ENCODE measurements at places on chromosomes 12 and 14.

DNA sequence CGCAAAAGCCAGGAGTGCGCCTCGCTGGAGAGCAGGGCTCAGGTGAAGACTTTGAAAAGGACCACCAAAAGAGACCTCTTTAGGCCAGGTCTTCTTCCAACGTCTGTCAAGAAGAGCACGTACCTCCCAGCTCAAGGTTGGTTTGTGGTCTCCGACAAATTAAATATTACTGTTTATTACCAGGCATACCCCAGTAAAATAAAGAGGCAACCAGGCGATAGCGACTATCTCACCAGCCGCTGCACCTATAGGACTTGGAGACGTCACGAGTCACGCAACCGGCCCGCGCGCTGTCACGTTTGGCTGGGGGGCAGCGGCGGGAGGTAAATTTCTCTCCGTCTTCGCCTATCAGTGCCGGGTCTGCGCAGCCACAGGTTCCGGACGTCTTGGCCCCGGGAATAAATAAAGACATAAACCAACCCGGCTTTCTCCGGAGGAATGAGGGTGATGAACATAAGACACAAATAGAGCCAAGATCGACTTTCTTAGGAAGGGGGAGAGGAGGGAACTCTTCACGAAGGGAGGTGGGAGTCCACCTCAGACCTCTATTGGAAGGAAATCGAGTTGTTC, 2.0 kb upstream of the TBX5 start:
- peak; percentile 94 for DNase-seq

GRCh38 chr14:98069712-98070171, 1202.3 kb downstream of the BCL11B start:
- no peak for DNase-seq

DNA sequence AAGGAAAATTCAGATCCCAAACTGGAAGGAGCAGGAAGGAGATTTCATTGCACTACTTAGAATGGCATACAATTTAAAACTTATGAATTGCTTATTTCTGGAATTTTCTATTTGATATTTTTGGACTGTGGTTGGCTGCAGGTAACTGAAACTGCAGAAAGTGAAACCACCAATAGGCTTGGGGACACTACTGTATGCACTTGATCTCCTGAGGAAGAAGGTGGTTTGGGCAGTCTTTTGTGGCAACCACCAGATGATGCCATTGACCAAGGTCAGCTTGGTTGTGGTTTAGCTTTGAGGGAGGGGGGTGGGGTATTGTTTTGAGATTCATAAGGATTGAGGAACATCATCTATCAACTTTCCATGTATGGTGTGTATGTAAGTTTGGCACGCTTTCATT, 209.5 kb upstream of the STXBP6 start:
- no peak for DNase-seq

GRCh38 chr12:105409279-105409678, 78.8 kb downstream of the C12orf75 start:
- no peak for DNase-seq

DNA sequence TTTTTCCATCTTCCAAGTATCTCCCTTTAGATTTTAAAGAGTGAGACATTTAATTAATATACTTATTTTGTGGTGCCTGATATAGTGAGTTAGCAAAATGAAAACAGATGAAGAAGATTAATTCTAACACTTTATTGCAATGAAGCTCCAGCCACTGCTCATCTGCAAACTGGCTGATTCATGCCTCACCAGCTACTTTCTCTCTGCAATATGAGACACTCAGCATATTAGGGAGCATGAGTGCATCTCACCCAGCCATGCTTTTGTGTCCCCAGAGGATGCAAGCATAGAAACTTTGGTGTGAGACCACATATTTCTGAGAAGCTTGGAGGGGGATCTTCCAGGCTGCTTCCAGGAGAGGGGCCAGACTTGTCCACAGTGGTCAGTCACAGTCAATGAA, 148.6 kb downstream of the BMP4 start:
- DNase-seq: peak; percentile 38

DNA sequence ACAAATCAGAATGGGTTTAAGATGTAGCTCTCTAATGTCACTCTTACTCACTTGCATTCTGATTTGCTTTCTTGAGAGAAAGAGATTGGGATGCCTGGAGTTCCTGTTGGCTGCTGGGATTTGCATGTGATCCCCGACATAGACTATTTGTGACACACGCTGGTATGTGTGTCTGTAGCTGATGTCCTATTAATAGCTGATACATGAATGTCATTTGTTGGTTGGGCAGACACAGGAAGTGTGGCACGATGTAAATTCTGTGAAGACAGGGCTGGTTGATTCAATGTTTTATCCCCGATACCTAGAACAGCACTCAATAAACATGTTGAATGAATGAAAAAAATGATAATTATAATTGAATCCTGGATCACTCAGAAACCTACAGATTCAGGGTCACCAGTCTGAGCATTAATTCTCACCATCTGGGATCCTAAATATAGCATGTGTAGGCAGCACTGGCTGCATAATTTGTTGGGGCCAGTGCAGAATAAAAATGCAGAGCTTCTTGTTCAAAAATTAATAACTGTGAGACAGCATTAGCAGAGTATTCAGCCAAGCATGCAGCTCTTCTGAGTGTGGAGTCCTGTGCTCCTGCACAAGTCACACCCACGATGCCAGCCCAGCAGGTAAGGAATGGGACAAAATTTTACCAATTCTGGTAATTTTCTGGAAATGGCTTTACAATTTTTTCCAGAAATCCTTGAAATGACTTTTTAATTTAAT, 35.5 kb upstream of the SOCS2 start:
- peak; percentile 45 for DNase-seq

DNA sequence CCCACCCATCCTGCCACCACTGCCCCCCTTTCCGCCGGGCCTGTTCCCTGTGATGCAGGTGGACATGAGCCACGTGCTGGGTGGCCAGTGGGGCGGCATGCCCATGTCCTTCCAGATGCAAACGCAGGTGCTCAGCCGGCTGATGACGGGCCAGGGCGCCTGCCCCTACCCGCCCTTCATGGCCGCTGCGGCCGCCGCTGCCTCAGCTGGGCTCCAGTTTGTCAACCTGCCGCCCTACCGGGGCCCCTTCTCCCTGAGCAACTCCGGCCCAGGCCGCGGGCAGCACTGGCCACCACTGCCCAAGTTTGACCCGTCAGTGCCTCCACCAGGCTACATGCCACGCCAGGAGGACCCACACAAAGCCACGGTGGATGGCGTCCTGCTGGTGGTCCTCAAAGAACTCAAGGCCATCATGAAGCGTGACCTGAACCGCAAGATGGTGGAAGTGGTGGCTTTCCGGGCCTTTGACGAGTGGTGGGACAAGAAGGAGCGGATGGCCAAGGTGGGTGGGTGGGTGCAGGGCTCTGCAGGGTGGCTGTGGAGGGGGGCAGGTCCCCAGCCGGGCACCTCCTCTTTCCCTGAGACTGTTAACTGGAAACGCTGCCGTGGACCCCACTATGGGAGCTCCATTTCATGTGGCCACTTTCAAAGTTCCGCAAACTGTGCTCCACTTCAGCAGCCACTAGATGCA, 10.8 kb downstream of the SETD1B start:
- DNase-seq: no peak

DNA sequence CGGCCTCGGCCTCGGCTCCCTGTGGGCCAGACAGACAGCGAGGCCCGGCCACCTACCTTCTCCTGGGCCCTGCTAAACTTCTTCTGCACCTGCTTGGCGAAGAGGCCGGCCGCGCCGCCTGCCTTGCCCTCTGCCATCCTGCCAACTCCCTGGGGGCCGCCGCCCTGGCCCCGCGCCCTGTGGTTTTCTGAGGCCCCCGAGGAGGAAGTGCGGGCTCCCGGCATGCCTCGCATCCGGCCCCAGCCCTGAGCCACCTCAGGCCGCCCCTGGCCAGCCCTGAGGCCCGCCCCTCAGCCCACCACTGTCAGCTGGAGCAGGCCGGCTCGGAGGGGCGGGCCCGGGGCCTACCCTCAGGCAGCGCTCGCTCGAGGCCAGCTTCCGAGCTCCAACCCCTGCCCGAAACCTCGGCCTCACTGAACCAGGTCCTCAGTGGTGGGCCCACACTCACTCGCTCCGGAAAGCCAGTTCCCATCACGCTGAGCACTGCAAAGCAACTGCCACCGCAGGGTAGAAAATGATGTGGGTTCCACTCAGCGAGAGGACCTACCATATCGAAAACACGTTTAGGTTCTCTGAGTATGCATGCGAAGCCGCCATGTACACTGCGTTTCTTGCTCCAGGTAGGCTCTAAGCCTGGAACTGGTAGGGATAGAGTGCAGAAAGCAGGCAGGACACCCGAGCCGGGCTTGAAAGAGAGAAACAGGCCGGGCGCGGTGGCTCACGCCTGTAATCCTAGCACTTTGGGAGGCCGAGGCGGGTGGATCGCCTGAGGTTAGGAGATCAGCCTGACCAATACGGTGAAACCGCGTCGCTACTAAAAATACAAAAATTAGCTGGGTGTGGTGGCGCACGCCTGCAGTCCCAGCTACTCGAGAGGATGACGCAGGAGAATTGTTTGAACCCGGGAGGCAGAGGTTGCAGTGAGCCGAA, at the start of gene BIN2:
Gene BIN2, minus strand, starts transcription at position 209 of the 930 bp plus-strand sequence. Its CDS starts 72 bp downstream, at position 137.
- no peak for DNase-seq

GRCh38 chr14:37588956-37589714, 5.9 kb downstream of the FOXA1 start:
- DNase-seq: no peak

GRCh38 chr14:89308232-89308959, 108.6 kb downstream of the FOXN3 start:
- DNase-seq: no peak

DNA sequence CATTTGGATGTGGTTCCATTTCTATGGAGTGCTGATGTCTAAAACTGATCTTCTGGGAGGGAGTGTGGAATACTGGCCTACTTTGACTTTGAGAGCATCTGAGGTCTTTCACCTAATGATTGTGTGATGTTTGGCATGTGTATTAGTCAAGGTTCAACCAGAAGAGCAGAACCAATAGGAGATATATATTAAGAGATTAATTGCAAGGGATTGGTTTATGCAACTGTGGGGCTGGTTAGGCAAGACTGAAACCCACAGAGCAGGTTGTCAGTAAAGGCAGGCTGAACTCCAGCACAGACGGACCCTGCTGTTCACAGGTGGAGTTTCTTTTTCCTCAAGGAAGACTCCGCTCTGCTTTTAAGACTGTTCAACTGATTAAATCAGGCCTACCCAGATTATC, 11.6 kb downstream of the BMAL2 start:
- no peak for DNase-seq

DNA sequence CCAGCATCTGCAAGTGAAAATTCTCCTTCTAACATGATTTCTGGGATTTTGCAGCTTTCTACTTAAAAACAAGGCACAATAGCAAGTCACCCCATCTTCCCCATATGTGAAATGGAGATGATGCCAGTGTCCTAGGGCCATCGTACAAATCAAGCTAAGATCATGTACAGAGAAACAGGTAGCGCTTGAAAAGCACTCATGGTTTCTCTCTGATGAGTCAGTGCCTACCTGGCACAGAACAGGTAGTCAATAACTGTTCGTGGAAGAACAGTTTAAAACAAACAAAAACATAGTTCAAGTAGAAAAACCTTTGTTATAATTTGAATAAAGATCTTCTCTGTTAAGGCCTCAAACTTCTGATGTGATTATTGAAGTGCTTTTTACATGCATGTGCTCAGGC, 46.9 kb downstream of the RAD52 start:
- no peak for DNase-seq
